Right lobe of liver (tissue), 6 donors: ENCODE measurements at places on chromosomes 4 and X. TPM values are rescaled to one million over a fixed set of nuclear protein-coding genes. Genes with fewer than 3 reads are reported as not detected.

DNA sequence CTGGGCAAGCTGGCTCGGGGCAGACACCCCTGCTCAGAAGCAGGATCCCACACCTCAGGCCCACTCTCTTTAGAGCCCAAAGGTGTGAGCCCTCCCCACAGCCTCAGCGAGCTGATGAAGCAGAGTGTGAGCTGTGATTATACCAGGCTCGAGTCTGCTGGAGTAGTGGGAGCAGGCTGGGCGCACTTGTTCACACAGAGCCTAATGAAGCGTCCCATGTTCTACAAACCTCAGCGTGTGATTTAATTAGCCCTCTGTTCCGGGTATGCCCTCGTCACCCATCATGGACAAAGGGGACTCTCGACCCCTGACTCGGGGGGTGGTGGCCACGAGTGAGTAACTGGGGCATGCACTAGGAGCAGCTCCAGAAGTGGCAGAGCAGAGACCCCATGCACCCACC is 62.3 kb downstream of the PPP2R2C start:
- no peak for DNase-seq
- no peak overlapping the region for H3K4me3 ChIP-seq
- H3K4me1 ChIP-seq = no peaks in the 10 kb centered on the region
- no peaks in the 10 kb centered on the region for H3K36me3 ChIP-seq

FAM184B gene
- total RNA-seq = not detected

WAS gene
- 7.2 TPM for total RNA-seq

FAM200B gene
- 19.6 TPM for total RNA-seq

CLCN5 gene
- total RNA-seq = 13.6 TPM

DNA sequence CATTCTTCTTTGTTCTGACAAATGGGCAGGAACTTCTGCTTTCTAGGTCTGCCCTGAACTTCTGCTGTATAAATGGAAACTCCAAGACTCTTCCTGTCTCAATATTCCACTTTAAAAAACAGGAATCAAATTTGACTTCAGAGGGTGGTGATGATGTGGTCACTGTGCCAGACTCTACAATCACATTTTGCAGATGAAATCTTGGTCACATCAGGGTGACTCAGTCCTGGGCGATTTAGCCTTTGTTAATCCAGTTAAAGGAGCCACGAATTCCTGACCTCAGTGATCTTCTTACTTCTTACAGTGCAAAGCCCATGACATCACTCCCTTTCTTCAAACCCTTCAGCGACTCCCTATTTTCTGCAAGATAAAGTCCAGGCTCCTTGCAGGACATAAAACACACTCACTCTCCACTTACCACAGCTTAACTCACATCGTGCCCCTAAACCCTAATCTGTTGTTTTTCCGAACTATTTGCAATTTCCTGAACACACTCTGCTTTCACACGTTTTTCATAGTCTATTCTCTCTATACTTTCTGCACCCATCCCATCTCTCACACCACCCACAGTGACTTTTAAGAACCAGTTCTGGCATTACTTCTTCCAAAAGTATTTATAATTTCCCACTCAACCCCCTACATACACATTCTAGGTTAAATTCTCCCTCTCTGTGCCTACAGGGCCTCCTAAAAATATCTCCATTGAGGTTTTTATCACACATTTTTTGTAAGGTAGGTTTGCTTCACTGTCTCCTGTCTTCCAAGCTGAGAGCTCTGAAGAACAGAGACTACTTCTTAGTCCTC is 11.1 kb downstream of the GASK1B start:
- H3K36me3 ChIP-seq = no peaks in the 10 kb centered on the region
- DNase-seq = no peak
- H3K27me3 ChIP-seq = no peaks in the 10 kb centered on the region
- peak overlapping the region; percentile 10 for H3K27ac ChIP-seq
- H3K4me1 ChIP-seq = no peaks in the 10 kb centered on the region
- H3K4me3 ChIP-seq = no peak overlapping the region

DNA sequence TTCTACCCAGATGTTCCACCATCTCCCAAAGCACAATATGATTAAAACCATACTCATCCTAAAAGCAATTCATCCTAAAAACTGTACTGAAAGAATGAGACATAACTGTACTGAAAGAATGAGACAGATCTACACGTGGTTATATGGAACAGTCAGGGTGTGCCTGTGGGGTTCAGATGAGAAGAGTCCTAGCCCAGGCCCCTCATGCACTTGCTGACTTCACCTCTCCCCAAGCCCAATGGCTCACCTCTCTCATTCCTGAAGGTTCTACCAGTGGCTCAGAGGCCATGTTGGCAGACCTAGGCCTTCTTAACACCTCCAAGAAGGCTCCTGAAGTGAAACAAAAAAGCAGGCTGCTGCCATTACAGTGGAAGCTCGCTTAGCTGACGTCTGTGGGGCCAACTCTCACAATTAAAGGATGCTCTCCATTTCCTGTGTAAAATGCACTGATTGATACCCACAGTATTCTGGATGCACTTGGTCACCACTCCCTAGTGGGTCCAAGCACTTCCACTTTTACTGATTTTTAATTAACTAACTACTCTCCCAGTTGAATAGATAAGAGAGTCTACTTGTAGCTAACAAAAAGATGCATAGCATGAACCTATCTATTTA is 3.8 kb downstream of the PLAC1 start:
- no peaks in the 10 kb centered on the region for H3K4me1 ChIP-seq
- no peak overlapping the region for H3K27ac ChIP-seq
- DNase-seq = no peak
- H3K27me3 ChIP-seq = no peaks in the 10 kb centered on the region
- no peaks in the 10 kb centered on the region for H3K36me3 ChIP-seq

- peaks cover 3% of the 10 kb centered on the region for H3K36me3 ChIP-seq
- no peaks in the 10 kb centered on the region for H3K27me3 ChIP-seq
- H3K4me3 ChIP-seq = peak overlapping the region; percentile 72
- H3K4me1 ChIP-seq = peaks cover 5% of the 10 kb centered on the region
- H3K27ac ChIP-seq = peak overlapping the region; percentile 72
Observed at GRCh38 chrX:48910926-48911411, 477 bp downstream of the SLC35A2 start.

DNA sequence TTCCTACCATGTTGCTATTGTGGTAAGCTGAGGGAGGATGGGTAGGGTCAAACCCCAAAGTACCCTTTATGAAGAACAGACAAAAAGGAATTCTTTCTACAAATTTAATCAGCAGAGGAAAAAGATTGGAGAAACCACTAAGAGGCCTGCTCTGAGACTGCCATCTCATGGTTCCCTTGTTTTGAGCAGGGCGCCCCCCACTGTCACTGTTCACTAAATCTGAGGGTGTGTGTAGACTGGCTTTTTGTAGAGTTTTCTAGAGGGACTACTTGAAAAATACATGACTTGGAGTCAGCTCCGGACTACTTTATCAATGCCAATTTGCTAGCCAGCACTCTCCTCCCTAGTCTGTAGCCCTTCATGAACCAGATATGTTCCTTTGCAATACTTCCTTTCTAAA is 324.8 kb downstream of the FRMPD4 start:
- no peaks in the 10 kb centered on the region for H3K4me1 ChIP-seq
- H3K27me3 ChIP-seq = no peaks in the 10 kb centered on the region
- H3K4me3 ChIP-seq = no peak overlapping the region
- H3K27ac ChIP-seq = no peak overlapping the region

HTN1 gene
- total RNA-seq = not detected

SSX2 gene
- not detected for total RNA-seq

- H3K4me3 ChIP-seq = no peak overlapping the region
- H3K27ac ChIP-seq = no peak overlapping the region
- no peaks in the 10 kb centered on the region for H3K4me1 ChIP-seq
- H3K27me3 ChIP-seq = no peaks in the 10 kb centered on the region
Observed at GRCh38 chr4:31054295-31054694, 334.1 kb downstream of the PCDH7 start.

GRCh38 chrX:105773801-105774200 is 48.5 kb upstream of the NRK start:
- no peaks in the 10 kb centered on the region for H3K36me3 ChIP-seq
- no peak for DNase-seq
- H3K4me3 ChIP-seq = no peak overlapping the region
- no peak overlapping the region for H3K27ac ChIP-seq

ARHGEF6 gene
- 2.8 TPM for total RNA-seq

KIT gene
- 1.0 TPM for total RNA-seq

- no peaks in the 10 kb centered on the region for H3K36me3 ChIP-seq
- no peak overlapping the region for H3K4me3 ChIP-seq
- no peak for DNase-seq
- H3K27me3 ChIP-seq = no peaks in the 10 kb centered on the region
- H3K4me1 ChIP-seq = no peaks in the 10 kb centered on the region
- no peak overlapping the region for H3K27ac ChIP-seq
Observed at GRCh38 chr4:96524311-96524875, 684.5 kb downstream of the PDHA2 start.

DNA sequence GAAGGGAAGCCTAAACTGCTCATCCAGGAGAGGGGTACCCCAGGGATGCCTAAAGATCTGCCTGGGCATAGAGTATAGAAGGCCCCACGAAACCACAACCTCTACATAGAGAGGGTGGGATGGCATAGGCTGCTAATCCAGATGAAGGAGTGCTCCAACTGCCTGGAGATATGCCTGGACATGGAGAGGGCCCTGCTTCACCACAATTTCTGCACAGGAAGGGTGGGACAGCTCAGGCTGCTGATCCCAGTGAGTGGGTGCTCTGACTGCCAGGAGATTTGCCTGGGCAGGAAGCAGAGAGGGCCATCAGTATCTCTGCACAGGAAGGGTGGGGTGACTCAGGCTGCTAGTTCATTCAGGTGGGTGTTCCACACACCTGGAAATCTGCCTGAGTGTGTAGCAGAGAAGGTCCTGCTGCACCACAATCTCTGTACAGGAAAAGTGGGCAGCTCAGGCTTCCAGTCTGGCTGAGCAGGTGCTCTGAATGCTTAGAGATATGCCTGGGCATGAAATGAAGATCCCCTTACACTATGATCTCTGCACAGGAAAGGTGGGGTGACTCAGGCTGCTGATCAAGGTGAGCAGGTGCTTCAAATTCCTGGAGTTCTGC is 61.1 kb downstream of the ZNF518B start:
- H3K27me3 ChIP-seq = no peaks in the 10 kb centered on the region
- no peak overlapping the region for H3K4me3 ChIP-seq
- no peaks in the 10 kb centered on the region for H3K36me3 ChIP-seq
- H3K4me1 ChIP-seq = no peaks in the 10 kb centered on the region
- DNase-seq = no peak
- H3K27ac ChIP-seq = no peak overlapping the region

DNA sequence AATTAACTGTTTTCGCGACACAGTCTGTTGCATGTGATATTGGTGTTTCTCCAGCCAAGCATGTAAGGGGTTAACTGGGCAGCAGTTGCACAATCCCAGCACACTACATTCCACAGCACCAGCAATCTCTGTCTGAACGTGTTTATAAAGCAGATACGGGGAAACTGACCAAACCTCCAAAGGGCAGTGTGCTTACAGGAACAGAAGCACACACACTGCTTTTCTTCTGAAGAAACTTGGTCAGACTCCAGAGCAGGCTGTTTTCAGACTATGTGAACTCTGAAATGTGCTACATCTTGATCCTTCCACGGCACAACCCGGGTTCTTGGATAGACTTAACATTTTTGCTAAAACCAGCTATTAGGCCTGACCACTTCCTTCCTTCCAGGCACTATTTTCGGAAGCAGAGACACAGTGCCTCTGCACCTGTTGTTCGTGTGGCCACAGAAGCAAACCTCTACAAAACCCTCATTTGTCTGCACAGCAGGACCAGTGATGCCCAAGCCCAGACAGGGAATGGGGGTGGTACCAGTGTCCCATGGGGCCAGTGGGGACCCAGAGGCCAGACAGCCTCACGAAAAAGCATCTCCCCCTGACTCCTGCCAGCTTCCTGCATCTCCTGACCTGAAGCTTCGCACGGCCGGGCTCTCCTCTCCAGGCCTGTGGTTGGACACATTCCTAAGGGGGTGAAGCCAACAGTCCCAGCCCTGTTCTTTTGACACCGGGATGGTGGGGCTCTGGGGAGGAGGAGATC is 90.1 kb downstream of the IRF2 start:
- no peaks in the 10 kb centered on the region for H3K27me3 ChIP-seq
- peak overlapping the region; percentile 90 for H3K27ac ChIP-seq
- no peak for DNase-seq
- no peaks in the 10 kb centered on the region for H3K36me3 ChIP-seq
- peak overlapping the region; percentile 17 for H3K4me3 ChIP-seq

- no peak overlapping the region for H3K27ac ChIP-seq
- H3K4me3 ChIP-seq = no peak overlapping the region
- DNase-seq = no peak
- no peaks in the 10 kb centered on the region for H3K27me3 ChIP-seq
- H3K36me3 ChIP-seq = no peaks in the 10 kb centered on the region
Observed at GRCh38 chr4:101238706-101239105, 108.6 kb downstream of the PPP3CA start.

- H3K36me3 ChIP-seq = no peaks in the 10 kb centered on the region
- H3K27ac ChIP-seq = no peak overlapping the region
- H3K4me3 ChIP-seq = no peak overlapping the region
- H3K4me1 ChIP-seq = no peaks in the 10 kb centered on the region
- no peak for DNase-seq
- H3K27me3 ChIP-seq = no peaks in the 10 kb centered on the region
Observed at GRCh38 chr4:5156682-5157081, 105.4 kb downstream of the STK32B start.

MUC7 gene
- not detected for total RNA-seq

IL9R gene
- 0.18 TPM for total RNA-seq

DNA sequence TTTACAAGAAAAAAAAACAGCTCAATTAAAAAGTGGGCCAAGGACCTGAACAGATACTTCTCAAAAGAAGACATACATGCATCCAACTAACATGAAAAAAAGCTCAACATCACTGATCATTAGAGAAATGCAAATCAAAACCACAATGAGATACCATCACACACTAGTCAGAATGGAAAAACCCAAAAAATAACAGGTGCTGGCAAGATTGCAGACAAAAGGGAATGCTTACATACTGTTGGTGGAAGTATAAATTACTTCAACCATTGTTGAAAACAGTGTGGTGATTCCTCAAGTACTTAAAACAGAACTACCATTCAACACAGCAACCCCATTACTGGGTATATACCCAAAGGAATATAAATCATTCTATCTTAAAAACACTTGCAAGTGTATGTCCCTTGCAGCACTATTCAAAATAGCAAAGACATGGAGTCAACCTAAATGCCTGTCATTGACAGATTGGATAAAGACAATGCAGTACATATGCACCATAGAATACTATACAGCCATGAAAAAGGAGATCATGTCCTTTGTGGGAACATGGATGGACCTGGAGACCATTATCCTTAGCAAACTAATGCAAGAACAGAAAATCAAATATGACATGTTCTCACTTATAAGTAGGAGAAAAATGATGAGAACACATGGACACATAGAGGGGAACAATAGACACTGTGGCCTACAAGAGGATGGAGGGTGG is 97.6 kb downstream of the RAB28 start:
- no peak overlapping the region for H3K4me3 ChIP-seq
- no peaks in the 10 kb centered on the region for H3K36me3 ChIP-seq
- no peaks in the 10 kb centered on the region for H3K27me3 ChIP-seq
- no peaks in the 10 kb centered on the region for H3K4me1 ChIP-seq
- no peak overlapping the region for H3K27ac ChIP-seq
- DNase-seq = no peak

- H3K27ac ChIP-seq = no peak overlapping the region
- H3K27me3 ChIP-seq = no peaks in the 10 kb centered on the region
- H3K4me1 ChIP-seq = no peaks in the 10 kb centered on the region
- H3K4me3 ChIP-seq = no peak overlapping the region
- no peaks in the 10 kb centered on the region for H3K36me3 ChIP-seq
- DNase-seq = no peak
Observed at GRCh38 chrX:13397878-13398818, 78.3 kb upstream of the ATXN3L start.

GRCh38 chr4:57591073-57591472 is 480.9 kb upstream of the IGFBP7 start:
- H3K4me1 ChIP-seq = no peaks in the 10 kb centered on the region
- no peaks in the 10 kb centered on the region for H3K36me3 ChIP-seq
- H3K4me3 ChIP-seq = no peak overlapping the region

GRCh38 chrX:118239178-118239870 is 106.6 kb upstream of the WDR44 start:
- H3K36me3 ChIP-seq = no peaks in the 10 kb centered on the region
- H3K27me3 ChIP-seq = no peaks in the 10 kb centered on the region
- DNase-seq = no peak
- H3K27ac ChIP-seq = no peak overlapping the region
- H3K4me3 ChIP-seq = no peak overlapping the region
